ENCODE measurements at places on chromosomes 3 and 15.

- no peak for DNase-seq
Measured at GRCh38 chr3:66342717-66343356, 122.0 kb downstream of the SLC25A26 start.

DNA sequence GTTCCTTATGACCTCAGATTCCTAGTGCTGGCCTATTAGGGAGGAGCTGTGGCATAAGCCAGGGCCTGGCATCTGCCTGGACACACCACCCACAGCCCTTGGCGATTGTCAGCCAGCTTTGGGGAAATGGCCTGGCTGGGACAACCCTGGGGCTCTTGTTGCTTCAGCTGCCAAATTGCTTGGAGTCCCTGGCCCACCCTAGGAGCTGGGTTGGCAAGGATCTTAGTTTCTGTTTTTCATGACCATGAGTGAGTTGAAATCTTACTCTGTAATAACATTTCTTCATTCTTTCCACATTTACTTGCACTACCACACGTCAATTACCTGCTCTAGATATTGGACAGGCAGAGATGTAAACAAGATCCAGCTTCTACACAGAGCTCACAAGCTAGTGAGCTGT is 1.9 kb upstream of the MYZAP start:
- DNase-seq = no peak

DNA sequence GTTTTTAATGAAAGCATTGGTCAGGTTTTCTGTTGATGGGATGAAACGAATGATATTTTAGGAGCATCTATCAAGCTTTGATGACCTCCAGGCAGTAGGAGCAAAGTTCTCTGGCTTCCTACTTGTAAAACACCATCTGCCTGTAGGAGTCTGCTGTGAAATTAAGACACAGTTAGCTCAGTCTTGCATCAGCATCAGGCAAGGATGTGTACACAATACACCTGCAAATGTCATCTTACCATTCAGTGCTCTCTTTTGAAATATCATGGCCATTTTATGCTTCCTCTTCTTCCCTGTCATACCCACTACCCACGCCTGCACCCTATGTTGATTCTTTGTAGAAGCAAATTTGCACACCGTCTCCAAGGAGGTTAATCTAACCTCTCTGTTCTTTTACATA is 38.2 kb downstream of the B3GALNT1 start:
- no peak for DNase-seq

GRCh38 chr3:196969660-196970546 is 1.3 kb upstream of the PIGZ start:
- no peak for DNase-seq

GRCh38 chr3:38459499-38460048 is 5.9 kb downstream of the ACVR2B start:
- DNase-seq = no peak

DNA sequence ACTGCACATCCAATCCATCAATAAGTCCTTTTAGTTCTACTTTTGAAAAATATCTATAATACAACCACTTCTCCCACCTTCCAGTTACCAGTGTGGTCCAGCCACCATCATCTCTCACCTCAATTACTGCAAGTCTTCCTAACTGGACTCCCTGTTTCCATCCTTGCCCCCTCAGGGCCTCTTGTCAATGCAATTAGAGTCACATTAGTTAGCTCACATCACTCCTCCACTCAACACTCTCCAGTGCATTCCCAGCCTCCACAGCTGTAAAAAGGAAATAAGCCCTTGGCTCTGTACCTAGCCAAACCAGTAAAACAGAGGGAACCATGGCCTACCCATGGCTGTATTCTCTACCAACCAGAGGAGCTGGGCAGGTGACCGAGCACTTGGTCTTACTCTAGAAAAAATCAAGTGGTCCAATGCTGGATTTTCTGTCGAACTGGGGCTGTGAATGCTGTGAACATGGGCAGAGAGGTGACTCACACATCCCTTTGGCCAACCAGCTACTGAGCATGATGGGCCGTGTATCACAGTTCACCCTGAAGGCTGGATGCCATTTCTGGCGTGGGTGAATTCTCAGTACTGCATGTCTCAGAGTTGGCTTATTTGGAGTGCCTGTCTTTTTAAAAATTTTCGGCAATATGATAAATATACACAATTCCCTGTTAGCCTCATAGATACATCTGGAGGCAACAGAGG is 62.5 kb upstream of the C15orf61 start:
- DNase-seq = no peak

DNA sequence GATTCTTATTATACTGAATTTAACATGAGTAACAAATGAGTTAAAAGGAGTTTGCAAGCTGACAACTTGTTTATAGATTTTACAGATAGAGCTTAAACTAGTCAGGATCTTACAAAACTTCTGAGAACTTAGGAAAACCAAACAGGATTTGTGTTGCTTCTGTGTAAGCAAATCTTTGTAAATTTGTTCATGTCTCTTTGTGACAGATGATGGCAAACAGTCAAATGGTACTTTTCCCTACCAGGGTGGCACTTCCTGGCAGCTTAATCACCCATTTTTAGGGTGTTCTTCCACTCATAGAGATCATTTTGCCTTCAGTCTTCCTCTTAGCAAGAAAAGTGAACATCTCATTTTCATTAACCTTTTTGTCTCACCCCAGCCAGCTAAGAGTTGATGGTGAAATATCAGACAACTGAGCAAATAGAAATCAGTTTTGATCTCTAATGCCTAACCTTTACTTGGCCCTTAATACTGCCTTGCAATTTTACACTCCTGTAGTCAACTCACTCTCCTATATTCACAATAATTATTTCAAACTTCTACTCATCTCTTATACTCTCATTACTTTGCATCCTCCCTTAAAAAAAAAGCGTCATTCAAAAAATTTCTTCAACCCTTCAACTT is 23.7 kb upstream of the NECTIN3 start:
- DNase-seq = no peak

DNA sequence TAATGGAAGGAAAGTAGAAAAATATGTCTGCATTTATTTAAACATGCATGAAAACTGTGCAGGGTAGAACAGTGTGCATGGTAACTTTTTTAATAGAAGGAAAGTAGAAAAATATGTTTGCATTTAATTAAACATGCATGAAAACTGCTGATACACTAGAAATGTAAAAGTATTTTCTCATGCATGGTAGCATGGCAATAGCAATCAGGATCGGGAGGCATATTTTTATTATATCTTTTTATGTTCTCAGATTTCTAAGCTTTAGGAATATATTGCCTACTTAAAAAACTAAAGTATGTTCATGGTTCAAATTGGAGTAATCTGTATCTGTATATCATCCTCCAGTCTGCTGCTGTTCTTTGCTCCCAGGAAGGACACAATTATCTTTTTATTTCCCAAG is 1468.9 kb upstream of the GBE1 start:
- no peak for DNase-seq

DNA sequence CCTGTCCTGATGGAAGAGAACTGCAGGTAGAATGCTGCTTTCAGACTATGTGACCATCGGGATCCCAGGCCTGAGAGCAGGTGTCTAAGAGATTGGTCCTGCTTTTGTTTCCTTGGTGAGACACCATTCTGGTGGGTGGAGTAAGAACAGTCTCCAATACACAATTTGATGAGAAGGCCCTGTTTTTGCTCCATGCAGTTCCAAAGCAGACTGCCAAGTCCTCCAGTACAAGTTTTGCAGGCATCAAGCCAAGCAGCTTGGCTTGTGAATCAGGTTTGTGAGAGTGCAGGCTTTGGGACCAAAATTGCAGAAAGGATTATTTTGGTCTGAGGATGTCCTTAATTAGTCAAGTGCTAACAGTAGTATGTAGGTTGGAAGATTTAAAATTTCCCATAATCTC is 381.6 kb downstream of the FOXP1 start:
- no peak for DNase-seq

DNA sequence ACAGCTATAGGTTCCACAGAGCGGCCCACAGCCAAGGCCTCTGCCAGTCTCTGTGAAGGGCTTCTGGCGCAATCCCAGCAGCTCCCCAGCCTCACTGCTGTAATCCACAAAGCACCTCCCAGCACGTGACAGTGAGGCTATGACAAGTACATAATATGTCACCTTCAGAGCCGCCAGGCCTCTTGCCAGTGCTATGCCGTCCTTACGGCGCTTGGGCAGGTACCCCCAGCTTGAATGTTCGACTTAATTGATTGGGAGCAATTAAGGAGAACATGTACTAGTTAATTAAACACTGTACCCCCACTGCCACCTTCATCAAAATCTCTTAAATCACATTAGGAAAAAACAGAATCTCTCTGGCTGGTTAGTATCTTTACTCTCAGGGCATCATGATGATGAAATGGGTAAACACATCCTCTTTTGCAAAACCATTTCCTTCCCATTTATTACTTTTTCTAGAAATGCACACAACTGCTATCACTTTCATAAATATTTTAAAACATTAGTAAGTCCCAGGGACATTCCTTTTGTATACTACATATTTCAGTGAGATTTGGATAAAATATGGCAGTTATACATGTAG is 169.9 kb downstream of the XXYLT1 start:
- DNase-seq = no peak

GRCh38 chr3:81349816-81350340 is 411.6 kb downstream of the GBE1 start:
- no peak for DNase-seq

GRCh38 chr3:157094751-157095480 is 65.0 kb downstream of the CCNL1 start:
- DNase-seq = no peak

DNA sequence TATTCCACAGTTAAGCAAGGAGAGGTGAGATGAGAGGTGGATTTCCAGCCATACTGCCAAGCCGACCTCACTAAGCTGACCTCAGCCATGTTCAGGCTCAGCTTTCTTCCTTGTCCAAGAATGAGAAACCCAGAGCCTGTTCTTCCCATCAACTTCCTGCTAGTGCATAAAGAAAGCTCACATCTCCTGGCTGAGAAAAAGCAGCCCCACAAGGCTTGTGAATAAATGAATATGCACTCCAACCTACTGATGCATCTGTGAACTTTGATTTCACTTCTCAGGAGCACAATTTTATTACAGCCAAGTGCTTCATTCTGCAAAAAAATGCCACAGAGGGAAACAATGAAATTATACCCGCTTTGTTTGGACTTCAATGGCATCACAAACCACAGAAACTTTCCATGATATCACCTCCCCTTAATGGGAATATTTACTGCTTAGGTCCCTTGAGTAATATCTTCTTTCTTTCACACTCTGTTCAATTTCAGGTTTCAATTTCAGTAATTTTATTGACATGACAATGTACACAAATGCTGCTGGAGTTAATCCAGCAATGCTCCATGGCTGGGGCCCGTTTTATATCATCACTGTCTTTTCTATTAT is 437.0 kb upstream of the PPP2R3A start:
- DNase-seq = no peak

DNA sequence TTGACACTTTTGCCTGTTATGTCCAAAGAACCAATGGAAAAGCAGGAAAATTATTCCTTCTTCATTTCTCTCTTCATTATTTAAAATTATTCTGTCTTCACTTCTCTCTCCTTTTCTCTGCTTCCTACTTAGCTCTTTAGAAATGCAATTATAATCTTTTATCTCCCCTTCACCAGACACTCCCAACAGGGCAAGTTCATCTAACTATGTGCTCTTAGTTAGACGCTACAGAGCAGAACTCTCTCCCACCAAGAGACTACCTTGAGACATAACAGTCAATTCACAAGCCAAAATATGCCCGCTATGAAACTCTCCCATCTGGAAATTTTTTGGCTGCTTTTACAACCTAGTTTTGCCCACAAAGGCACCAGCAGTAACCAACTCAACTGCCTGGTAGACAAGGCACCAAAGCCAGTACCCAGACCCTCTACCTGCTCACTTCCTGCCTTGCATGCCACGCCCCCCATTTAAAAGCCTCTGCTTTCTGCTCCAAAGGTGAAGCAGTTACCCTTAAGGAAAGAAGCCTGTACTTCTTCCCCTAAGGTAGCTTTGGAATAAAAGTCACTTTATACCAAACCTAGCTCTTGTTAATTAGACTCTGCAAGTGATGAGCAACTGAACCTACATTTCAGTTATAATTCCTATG is 28.1 kb downstream of the CCRL2 start:
- DNase-seq = no peak

GRCh38 chr15:68821190-68821840 is 620 bp upstream of the ANP32A start:
- DNase-seq = no peak

- no peak for DNase-seq
Measured at GRCh38 chr15:66417736-66418135, 31.0 kb downstream of the MAP2K1 start.

GRCh38 chr15:81105545-81105944 is 28.5 kb upstream of the CFAP161 start:
- DNase-seq = no peak

DNA sequence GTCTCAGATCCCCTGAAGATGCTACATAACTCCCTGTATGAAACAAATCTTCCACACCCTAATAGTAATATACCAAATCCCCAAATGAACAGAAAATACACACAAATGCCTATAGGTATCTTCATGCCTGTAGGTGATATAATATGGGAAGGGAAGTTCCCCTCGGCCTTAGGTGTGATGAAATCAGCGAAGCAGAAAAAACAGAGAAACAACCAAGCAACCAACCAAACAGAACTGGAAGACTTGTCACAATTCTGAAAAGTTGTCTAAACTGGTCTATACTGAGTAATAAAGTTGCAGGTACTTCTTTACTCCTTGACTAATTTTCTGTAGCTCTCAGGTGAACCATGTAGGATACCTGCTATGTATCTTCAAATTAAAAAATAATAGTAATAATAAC is 82.2 kb upstream of the SATB1 start:
- no peak for DNase-seq

GRCh38 chr3:40968666-40969065 is 230.6 kb upstream of the CTNNB1 start:
- DNase-seq = no peak

DNA sequence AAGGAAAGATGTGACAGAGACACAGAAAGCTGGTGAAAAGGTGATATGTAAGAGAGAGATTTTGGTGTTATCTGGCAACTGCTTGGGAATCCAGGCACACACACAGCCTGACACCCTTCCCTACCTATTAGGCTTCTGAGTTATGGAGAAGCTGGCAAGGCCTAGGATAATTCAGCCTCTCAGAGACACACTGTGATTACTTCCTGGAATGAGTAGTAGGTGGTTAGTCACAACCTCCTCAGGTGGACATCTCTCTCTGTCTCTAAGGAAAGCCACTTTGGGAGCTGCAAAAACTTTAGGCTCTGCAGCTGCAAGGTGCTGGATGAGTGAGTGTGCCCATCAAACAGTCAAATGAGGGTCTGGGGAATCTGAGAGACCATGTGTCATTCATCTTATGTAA is 201.9 kb downstream of the PDCD6IP start:
- DNase-seq = no peak

DNA sequence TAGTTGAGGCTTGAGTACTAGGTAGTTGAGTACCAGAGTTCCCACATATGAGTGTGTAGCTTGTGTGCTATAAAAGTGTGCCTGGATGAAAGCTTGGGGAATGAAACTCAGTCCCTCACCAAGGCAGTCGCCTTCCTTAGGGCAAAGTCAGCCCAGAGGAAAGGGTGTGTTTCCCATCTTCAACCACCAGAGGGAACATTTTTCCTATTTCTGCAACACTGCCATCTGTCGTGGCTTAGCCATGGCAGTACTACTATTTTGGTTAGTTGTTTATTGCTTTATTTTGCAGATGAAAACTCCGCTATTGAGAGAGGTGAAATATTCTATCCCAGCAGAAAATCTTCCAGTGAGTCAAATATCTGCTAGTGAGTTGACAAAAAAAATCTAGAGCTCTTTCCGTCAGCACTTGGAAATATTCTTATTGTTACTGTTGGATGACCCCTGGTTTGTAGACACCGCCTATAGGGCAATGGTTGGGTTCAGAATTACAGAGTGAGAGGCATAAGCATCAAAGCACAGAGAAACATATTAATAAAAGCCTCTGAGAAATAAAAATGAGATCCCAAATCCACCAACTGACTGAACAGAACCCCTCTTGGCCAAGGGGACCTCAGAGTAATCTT is 239.9 kb downstream of the CPNE4 start:
- DNase-seq = no peak

GRCh38 chr3:110881069-110881468 is 190.5 kb upstream of the NECTIN3 start:
- DNase-seq = no peak

Data from vagina (tissue), 2 donors.